ENCODE measurements at places on chromosomes 1 and 21. TPM values are rescaled to one million over a fixed set of nuclear protein-coding genes. Genes with fewer than 3 reads are reported as not detected.

ZNF684 gene
- 17.1 TPM for total RNA-seq

ASCL5 gene
- not detected for total RNA-seq

ZNF683 gene
- not detected for total RNA-seq

PEF1 gene
- total RNA-seq: 34.1 TPM

PAX7 gene
- total RNA-seq: not detected

ADAMTSL4 gene
- total RNA-seq: 5.6 TPM

CYP4B1 gene
- total RNA-seq: 0.59 TPM

SH2D2A gene
- 0.14 TPM for total RNA-seq
